ENCODE measurements at places on chromosomes 12 and 14.

- no peak for DNase-seq
These were observed 9.3 kb upstream of the FMNL3 start for GRCh38 chr12:49716553-49716952.

- DNase-seq, result no peak
These were observed 396.7 kb upstream of the OR4E1 start for GRCh38 chr14:22070119-22070982.

GRCh38 chr12:6507102-6507998 is 13.4 kb downstream of the NCAPD2 start:
- no peak for DNase-seq

GRCh38 chr14:30185832-30186231 is 258.2 kb upstream of the PRKD1 start:
- no peak for DNase-seq

DNA sequence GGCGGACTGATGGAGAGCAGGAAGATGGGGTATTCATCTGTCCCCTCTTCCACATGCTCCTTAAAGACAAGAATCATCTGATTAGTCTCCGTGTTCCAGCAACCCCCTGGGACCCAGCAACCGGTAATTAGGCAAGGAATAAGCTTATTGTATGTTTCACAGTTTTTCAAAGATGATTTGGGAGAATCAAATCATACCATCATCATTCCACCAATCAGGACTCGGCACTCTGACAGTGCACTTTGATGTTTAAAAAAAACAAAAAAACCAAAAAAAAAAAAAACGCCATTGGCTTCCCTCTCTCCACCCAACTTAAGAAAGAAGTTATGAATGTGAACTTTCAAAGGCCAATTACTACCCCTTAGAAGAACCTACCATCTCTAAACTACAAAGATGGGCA is 1.3 kb upstream of the DYNC1H1 start:
- DNase-seq, result no peak

DNA sequence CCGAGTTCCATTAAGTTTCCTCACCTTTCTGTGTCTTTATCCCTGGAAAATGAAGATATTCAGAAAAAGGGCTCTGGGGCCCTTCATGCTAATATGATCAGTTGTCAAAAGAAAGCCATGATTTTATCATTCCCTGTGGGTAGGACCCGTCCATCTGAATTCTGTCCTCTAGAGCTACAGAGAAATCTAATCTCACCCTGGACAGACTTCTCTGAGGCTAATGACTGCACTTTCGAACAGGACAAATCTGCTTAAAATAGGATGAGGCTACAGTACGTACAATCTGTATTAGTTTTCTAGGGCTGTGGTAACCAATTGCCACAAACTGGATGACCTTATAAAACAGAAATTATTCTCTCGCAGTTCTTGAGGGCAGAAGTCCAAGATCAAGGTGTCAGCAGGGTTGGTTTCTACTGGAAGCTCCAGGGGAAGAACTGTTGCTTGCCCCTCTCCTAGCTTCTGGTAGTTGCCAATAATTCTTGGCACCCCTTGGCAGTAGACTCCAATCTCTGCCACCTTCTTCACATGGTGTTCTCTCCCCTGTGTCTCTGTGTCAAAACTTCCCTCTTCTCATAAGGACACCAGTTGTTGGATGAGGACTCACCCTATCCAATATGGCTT is 1.3 kb downstream of the AK7 start:
- no peak for DNase-seq

DNA sequence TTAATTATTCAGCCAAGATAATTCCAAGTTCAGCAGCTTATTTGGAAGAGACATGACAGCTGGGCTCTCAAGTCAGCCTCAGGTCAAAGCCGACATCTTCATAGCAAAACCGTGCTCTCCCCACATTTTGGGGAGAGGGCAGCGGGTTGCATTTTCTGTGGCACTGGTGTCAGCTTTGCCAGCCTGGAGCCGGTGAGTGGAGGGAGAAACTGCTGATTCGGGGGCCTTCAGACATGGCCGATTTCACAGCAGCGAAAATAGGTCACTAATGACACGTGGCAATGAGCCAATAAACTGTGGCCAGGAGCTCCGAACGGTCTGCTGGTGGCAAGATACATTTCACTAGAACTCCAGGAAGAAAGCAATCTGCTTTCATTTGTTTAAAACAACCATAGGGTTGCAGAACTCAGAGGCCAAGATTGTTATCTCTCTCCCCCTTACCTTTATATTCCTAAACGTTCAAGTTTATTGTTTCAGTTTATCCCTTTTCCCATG is 173.2 kb downstream of the CAND1 start:
- DNase-seq, result no peak

DNA sequence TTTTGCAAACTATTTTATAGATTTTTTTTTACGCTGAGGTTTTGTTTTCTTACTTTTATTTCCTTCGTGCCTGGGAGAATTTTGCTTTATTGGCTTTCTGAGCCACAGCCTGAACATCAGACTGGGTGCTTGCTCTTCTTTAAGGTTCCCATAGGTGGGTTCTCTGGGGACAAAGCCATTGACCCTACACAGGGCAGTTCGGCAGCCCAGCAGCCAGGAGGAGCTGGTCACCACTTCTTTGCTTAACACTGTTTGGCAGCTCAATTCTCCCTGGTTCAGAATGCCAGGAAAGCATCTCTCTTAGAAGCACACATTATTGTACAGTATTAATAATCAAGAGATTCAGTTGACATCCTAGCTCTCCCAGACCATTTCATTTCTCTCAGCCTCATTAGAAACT is 140.8 kb upstream of the NEDD1 start:
- no peak for DNase-seq

GRCh38 chr12:111249018-111249370 is 119.9 kb downstream of the PHETA1 start:
- no peak for DNase-seq

DNA sequence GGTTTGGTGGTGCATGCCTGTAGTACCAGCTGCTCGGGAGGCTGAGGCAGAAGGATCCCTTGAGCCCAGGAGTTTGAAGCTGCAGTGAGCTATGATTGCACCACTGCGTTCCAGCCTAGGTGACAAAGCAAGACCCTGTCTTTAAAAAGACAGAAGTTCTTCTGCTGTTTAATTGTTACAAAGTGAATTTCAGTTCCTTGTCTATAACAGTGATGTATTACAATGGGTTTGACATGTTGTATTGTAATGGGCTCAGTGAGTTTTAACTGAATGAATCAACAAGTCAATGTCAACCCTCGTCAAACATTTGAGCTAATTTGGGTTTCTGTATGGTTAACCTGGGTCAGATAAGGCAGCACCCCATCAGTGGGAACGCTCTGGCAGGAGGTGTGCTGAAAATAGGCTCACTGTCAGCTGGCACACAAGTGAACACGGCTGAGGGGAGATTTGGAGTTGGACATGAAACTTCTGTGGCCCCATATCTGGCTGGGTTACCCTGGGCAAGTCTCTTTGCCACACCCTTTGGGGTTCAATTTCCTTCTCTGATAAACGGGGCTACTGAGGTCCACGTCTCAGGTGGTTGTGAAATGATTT is 14.0 kb upstream of the TRPV4 start:
- DNase-seq, result no peak

GRCh38 chr14:71463807-71464206 is 468.4 kb upstream of the RGS6 start:
- no peak for DNase-seq

- DNase-seq, result no peak
These were observed at the start of gene CDH24 for GRCh38 chr14:23056956-23057756. Gene CDH24 (minus strand): TSS chr14:23057520. CDS start chr14:23055733, 1,787 bp downstream.

DNA sequence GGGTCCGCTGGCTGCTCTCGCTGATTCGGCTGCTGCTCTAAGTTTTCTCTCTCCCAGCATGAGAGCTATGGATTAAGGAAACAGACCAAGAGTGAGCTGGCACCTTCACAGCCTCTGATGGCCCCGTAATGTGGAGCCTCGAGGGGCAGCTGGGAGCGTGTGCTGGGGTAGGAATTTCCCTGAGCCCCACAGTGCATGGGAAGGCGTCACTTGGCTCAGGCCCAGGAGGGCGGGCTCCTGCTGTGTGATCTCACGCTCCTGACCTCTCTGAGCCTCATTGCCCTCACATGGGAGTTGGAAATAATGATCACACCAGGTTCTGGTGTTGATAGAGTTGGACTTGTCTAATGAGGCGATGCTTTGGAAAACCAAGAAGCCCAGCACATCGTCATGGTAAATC is 238.6 kb upstream of the CRY1 start:
- DNase-seq, result no peak

GRCh38 chr14:24959791-24960331 is 90.1 kb downstream of the STXBP6 start:
- DNase-seq, result no peak

GRCh38 chr12:69688471-69689427 is 10.4 kb downstream of the BEST3 start:
- DNase-seq, result peak; percentile 69

GRCh38 chr12:89069431-89069830 is 282.9 kb downstream of the DUSP6 start:
- no peak for DNase-seq

DNA sequence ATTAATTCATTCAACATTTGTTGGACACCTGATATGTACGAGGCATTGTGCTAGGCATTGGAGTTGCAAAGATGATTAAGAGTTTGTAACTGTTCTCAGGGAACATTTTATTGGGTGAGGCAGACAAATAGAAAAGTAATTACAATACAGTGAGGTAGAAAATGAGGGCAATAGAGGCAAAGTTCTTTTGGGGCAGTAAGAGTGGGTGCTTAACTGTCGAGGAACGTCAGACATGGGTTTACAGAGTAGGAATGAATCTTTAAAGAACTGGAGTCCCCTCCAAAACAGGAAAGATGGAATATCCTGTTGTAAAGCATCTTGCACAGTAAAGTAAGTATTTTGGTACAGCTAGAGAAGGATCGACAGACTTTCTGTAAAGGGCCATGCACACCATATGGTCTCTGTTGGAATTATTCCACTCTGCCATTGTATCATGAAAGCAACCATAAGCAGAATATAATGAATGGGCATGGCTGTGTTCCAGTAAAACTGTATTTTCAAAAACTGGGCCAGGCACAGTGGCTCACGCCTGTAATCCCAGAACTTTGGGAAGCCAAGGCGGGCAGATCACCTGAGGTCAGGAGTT is 9.1 kb downstream of the CREBL2 start:
- no peak for DNase-seq

- no peak for DNase-seq
These were observed 6.5 kb downstream of the CCDC175 start for GRCh38 chr14:59570122-59570521.

- DNase-seq, result no peak
These were observed 37.3 kb upstream of the TRHDE start for GRCh38 chr12:72234886-72235285.

DNA sequence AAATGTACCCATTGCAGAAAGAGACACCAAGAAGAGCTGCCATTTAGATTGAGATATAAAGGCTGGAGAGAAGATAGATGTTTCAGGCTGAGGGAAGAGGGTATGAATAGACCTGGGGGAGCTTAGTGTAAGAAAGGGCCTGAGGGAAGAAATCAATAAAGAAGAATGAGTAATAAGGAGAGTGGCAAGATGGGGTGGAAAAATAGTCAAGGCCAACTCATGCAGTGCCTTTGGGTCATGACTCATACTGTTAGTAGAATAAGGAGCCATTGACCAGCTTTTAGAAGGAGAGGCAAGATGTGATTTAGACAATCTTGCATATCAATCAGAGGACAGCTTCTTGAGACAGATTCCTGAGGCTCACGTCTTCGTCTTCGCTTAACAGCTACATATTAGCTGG is 287.5 kb downstream of the DUSP6 start:
- DNase-seq, result no peak

DNA sequence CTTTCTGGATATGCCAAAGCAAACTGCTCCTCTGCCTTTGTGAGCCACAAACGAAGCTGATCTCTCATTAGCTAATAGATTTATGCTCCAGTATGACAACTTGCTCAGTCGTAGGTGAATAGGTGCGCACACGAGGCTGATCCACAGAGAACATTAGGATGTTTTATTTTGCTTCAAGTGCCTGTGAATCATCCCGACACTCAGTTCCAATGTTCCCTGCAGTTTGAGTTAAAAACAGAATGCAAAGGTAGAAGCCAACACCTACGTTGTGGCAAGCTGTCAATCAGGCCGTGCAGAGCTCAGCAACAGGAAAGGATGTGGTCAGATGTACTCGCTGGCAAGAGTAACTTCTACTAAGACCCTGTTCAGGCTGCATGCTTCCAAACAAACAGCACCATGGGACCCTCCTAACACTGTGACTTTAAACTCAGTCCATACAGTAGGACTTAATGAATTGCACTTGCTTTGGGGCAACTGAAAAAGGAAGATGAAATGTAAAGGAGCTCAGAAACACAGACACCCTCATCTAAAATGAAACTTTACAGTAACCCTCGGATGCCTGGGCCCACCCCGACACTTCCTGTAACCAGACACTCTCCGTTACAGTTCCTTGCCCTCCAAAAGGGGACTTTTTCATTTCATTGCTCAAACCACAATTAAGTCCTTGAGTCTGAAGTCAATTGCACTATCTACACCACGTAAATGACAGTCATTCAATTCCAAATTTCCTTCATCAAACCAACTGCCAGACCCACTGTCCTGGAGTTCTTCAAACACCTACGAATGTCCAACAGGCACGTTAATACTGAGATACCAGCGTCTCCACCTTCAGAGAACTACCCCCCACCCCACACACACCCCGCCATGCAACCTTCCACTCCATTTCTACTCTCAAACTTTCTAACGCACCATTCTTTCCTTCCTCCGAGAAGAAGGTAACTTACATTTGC is 1.6 kb downstream of the CCDC88C start:
- DNase-seq, result no peak

DNA sequence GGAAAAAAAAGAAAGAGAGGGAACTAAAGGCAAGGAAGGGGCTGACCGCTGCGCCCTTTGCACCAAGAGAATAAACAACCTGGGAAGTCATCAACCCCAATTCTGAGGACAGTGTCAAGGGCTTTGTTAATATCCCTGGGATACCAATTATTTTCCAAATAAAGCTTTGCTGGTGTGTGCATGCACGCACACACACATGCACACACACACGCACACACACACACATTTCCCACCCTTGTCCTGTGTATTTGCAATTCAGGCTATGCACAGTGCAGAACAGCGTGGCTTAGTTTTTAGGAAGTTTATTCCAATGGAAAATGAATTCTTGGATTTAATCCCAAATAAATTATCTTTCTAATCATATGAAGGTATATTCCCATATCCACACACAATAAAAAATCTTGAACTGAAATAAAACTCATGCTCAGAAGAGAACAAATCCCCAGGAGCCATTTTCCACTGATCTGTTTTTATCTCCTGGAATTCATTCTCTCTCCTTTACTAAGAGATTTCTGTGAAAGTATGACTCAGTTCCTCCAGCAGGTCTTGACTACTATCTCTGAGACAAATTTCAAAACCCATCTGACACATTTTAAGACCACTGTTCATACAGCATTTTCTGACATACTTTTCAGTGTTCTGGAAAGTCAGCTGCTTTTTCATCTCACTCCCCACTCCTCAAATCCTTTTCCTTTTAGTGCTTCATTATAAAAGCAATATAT is 334.4 kb upstream of the ATP2B1 start:
- no peak for DNase-seq

Data from NT2/D1 (cell line).